ENCODE measurements at places on chromosomes 2 and 18. TPM values are rescaled to one million over a fixed set of nuclear protein-coding genes. Genes with fewer than 3 reads are reported as not detected.

GRCh38 chr2:83378921-83379320 lies 1080.2 kb downstream of the SUCLG1 start:
- no peak for DNase-seq
- H3K36me3 ChIP-seq: no peaks in the 10 kb centered on the region
- H3K27ac ChIP-seq: no peak overlapping the region
- H3K27me3 ChIP-seq: no peaks in the 10 kb centered on the region

Gene ZNF385B
- 2.8 TPM for total RNA-seq

DNA sequence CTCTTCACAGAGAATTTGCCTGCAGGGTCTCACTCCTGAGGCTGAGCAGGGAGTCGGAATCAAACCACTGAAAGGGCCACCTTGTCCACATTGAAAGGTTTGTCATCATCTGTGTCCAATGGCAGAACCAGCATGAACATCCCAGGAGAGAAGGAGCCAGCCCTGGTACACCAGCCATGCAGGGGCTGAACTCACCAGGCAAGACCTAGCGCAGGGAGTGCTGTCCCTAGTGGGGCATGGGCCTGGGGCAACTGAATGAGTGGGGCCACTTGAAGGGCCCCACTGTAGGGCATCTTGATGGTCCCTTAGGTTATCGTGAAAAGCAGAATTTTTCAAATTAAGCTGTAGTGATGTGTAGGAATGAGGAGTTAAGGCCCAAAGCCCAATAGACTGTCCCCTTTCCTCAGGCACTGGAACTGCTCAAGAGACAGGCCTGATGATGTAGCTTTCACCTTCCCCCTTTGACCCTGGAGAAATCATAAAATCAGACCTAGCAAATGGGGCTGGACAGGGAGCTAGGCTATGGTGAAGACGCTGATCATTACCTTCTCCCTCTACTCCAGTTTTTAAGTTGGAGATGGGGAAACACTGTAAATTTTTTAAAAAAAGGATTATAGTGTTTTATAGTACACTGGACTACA lies 8.4 kb upstream of the PLEK start:
- no peaks in the 10 kb centered on the region for H3K36me3 ChIP-seq
- H3K4me1 ChIP-seq: peaks cover 4% of the 10 kb centered on the region
- DNase-seq: no peak
- H3K4me3 ChIP-seq: no peak overlapping the region

GRCh38 chr2:159046966-159047365 lies 78.5 kb downstream of the TANC1 start:
- no peak overlapping the region for H3K27ac ChIP-seq
- no peaks in the 10 kb centered on the region for H3K36me3 ChIP-seq
- no peaks in the 10 kb centered on the region for H3K27me3 ChIP-seq
- no peaks in the 10 kb centered on the region for H3K4me1 ChIP-seq
- DNase-seq: no peak
- no peak overlapping the region for H3K4me3 ChIP-seq

- H3K27me3 ChIP-seq: no peaks in the 10 kb centered on the region
- DNase-seq: peak; percentile 97
- H3K36me3 ChIP-seq: no peaks in the 10 kb centered on the region
- peaks cover 40% of the 10 kb centered on the region for H3K4me1 ChIP-seq
- H3K27ac ChIP-seq: peak overlapping the region; percentile 86
- 0 out of 2 replicates have a peak overlapping the region, but pooled peaks have one; percentile 1 for H3K4me3 ChIP-seq
Measured at GRCh38 chr2:172639823-172640222, 83.9 kb downstream of the PDK1 start.

GRCh38 chr2:20579866-20580265 lies 71.0 kb downstream of the HS1BP3 start:
- no peaks in the 10 kb centered on the region for H3K27me3 ChIP-seq
- peak; percentile 34 for DNase-seq
- peaks cover 71% of the 10 kb centered on the region for H3K4me1 ChIP-seq
- no peaks in the 10 kb centered on the region for H3K36me3 ChIP-seq

DNA sequence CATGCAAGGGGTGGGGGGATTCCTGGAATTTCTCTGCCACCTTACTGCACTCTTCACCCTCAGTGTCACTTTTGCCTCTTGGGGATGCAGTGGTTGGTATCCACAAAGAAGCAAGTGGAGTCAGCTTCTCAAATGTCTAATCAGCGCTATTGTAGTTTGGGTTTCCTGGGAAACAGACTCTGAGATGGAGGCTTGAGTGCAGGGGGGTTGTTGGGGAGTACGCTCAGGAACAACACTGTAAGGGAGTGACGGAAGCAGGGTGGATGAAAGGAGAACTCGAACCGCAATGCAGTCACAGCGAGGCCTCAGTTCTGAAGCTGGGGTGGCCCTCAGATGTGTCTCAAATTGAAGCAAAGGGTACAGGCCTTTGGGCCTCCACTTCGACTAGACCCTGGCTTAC lies 73.6 kb upstream of the EPC2 start:
- DNase-seq: no peak
- no peaks in the 10 kb centered on the region for H3K27me3 ChIP-seq
- no peak overlapping the region for H3K4me3 ChIP-seq
- H3K27ac ChIP-seq: no peak overlapping the region
- no peaks in the 10 kb centered on the region for H3K4me1 ChIP-seq
- H3K36me3 ChIP-seq: no peaks in the 10 kb centered on the region

- H3K27ac ChIP-seq: peak overlapping the region; percentile 80
- peak; percentile 66 for DNase-seq
- H3K27me3 ChIP-seq: no peaks in the 10 kb centered on the region
- H3K4me1 ChIP-seq: peaks cover 46% of the 10 kb centered on the region
- H3K4me3 ChIP-seq: peak overlapping the region; percentile 12
Measured at GRCh38 chr2:170375192-170375591, 197.2 kb downstream of the MYO3B start.

Gene BMP10
- not detected for total RNA-seq

GRCh38 chr2:20221555-20221973 lies 3.4 kb downstream of the SDC1 start:
- H3K4me3 ChIP-seq: no peak overlapping the region
- H3K27ac ChIP-seq: 0 out of 2 replicates have a peak overlapping the region, but pooled peaks have one; percentile 20
- no peaks in the 10 kb centered on the region for H3K36me3 ChIP-seq
- peaks cover 41% of the 10 kb centered on the region for H3K4me1 ChIP-seq
- H3K27me3 ChIP-seq: no peaks in the 10 kb centered on the region
- no peak for DNase-seq

Gene SERPINB3
- total RNA-seq: not detected

Gene FKBP1B
- 4.6 TPM for total RNA-seq

Data from PC-9 (cell line).